Prostate gland (tissue), 2 donors: ENCODE measurements at places on chromosomes 2 and 18. TPM values are rescaled to one million over a fixed set of nuclear protein-coding genes. Genes with fewer than 3 reads are reported as not detected.

TYW5 gene
- total RNA-seq = 7.3 TPM

LINC00305 gene
- not detected for total RNA-seq

TSPYL6 gene
- total RNA-seq = not detected

PCARE gene
- total RNA-seq = not detected

DNAH6 gene
- 4.9 TPM for total RNA-seq

HSPD1 gene
- 110 TPM for total RNA-seq

RAMP1 gene
- total RNA-seq = 75.3 TPM

GKN2 gene
- total RNA-seq = not detected

ATG9A gene
- 78.8 TPM for total RNA-seq

DNAH7 gene
- total RNA-seq = 10.1 TPM

EML6 gene
- total RNA-seq = 0.46 TPM

ACMSD gene
- total RNA-seq = not detected

IL1B gene
- not detected for total RNA-seq

ADRA2B gene
- total RNA-seq = 0.23 TPM

UPP2 gene
- total RNA-seq = not detected

VWC2L gene
- not detected for total RNA-seq

SOCS6 gene
- 31.4 TPM for total RNA-seq

CYP1B1 gene
- 289 TPM for total RNA-seq

KIDINS220 gene
- 46.2 TPM for total RNA-seq

GPR45 gene
- total RNA-seq = not detected

ADGRF3 gene
- total RNA-seq = not detected

CTLA4 gene
- total RNA-seq = 0.28 TPM

SGPP2 gene
- total RNA-seq = 3.7 TPM

UGT1A1 gene
- total RNA-seq = 0.11 TPM

LYG2 gene
- total RNA-seq = not detected

CDK5R2 gene
- total RNA-seq = not detected

DSG4 gene
- total RNA-seq = 0.05 TPM

MYO1B gene
- 22.4 TPM for total RNA-seq

CCBE1 gene
- 2.0 TPM for total RNA-seq

EPB41L3 gene
- 25.0 TPM for total RNA-seq

GCG gene
- total RNA-seq = not detected

FBXO48 gene
- total RNA-seq = 0.77 TPM

BZW1 gene
- total RNA-seq = 232 TPM

CHAC2 gene
- total RNA-seq = 3.0 TPM

C1QL2 gene
- total RNA-seq = 1.4 TPM

FTCDNL1 gene
- total RNA-seq = 5.7 TPM

FAHD2B gene
- total RNA-seq = 10.9 TPM

IFIH1 gene
- 13.1 TPM for total RNA-seq

DIPK1C gene
- 10.8 TPM for total RNA-seq

BMPR2 gene
- 41.1 TPM for total RNA-seq

KIAA2012 gene
- not detected for total RNA-seq

DNER gene
- total RNA-seq = 6.0 TPM

PROKR1 gene
- total RNA-seq = not detected

SLC40A1 gene
- total RNA-seq = 169 TPM

MAP2 gene
- 30.7 TPM for total RNA-seq
